ENCODE measurements at places on chromosomes 7 and 10. TPM values are rescaled to one million over a fixed set of nuclear protein-coding genes. Genes with fewer than 3 reads are reported as not detected.

MYL10 gene
- polyA plus RNA-seq, result not detected

DNA sequence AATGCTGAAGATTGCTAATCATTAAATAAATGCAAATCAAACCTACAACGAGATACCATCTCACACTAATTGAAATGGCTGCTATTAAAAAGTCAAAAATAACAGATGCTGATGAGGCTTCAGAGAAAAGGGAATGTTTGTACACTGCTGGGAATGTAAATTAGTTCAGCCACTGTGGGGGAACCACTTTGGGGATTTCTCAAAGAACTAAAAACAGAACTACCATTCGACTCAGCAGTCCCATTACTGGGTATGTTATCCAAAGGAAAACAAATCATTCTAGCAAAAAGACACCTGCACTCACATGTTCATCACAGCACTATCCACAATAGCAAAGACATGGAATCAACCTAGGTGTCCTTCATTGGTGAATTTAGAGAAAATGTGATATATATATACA lies 379.0 kb upstream of the CNTNAP2 start:
- DNase-seq, result no peak

DNA sequence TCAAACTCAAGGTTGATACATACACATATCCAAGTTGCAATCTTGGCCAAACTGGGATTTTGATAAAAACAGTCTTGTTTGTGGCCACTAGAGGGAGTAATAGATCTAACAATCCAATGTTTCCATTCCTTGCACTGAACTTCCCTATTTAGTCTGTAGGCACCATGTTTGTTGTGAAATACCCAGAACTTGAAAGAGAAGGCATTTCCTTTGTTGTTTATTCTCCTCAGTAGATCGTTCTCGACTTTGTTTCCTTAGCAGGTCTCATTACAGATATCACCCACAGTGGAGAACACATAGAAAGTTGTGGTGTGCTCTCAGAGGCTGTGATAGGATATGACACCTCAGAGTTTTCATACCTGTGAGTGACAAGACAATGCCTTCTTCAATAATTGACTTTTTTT lies 70.3 kb upstream of the MXI1 start:
- DNase-seq, result no peak

DNA sequence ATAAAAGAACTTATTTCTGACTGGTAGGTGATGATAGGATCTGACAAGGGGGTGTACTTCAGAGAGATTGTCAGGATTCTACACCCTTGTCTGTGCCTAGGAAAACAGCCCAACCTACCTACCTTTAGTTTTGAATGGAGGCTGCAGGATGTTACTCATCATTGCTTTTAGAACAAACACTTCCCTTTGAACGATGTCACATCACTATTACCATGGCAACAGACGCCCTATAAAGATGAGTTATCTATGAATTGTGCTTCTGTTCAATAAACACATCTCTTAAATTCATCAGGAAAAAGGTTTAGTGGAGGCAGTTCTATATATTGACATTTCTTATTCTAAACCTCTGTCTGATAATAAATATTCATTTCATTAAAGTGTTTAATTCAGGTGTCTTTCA lies 362.4 kb downstream of the CNTNAP2 start:
- DNase-seq, result no peak

- DNase-seq, result no peak
Observed at GRCh38 chr10:101986624-101986971, 69.4 kb downstream of the ARMH3 start.

GRCh38 chr7:50185208-50185607 lies 92.2 kb upstream of the ZPBP start:
- DNase-seq, result no peak

GRCh38 chr10:77333610-77334340 lies 303.8 kb downstream of the KCNMA1 start:
- no peak for DNase-seq

- no peak for DNase-seq
Observed at GRCh38 chr7:137935884-137936508, 65.9 kb downstream of the CREB3L2 start.

DNA sequence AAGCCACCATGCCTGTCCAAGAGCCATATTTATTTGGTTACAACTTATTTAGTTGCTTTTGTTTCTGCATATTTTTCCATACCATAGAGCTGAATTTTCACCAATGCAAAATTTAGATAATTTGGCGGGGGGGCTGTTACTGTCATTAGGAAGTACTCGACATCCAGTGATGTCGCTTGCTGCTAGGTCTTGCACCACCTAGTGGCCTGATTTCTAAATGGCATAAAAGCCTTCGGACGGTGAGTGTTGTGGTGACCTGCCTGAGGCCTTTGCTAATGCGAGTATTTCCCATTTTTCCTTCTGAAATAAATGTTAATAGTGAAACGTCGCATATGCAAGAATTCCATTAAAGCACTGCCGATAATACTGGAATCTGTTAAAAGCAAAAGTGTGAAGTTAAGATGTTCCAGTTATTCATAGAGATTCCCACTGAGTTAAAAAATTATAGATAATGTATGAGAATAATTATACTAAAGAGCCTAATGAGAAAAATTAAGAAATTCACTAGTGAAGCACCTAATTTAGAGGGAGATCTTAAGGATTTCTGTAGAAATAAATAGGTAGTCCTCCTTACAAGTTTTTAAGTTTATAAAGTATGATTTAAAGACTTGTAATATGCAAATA lies 86.1 kb upstream of the DNAJB6 start:
- DNase-seq, result peak; percentile 70

DNA sequence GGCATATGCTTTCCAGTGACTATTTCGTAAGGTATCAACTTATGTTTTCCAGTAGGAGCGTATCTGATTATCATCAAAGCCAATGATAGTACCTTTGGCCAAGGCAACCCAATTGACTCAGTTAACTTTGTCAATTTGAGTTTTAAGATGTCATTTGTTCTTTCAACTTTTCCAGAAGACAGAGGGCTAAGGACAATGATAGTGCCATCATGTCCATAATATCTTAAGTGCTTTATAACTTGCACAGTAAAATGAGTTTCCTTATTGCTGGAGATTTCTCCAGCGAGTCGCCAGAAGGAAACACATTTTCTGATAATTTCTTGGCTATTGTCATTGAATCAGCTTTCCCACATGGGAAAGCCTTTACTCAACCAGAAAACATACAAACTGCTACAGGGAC lies 35.0 kb downstream of the ANTXRL start:
- no peak for DNase-seq

DNA sequence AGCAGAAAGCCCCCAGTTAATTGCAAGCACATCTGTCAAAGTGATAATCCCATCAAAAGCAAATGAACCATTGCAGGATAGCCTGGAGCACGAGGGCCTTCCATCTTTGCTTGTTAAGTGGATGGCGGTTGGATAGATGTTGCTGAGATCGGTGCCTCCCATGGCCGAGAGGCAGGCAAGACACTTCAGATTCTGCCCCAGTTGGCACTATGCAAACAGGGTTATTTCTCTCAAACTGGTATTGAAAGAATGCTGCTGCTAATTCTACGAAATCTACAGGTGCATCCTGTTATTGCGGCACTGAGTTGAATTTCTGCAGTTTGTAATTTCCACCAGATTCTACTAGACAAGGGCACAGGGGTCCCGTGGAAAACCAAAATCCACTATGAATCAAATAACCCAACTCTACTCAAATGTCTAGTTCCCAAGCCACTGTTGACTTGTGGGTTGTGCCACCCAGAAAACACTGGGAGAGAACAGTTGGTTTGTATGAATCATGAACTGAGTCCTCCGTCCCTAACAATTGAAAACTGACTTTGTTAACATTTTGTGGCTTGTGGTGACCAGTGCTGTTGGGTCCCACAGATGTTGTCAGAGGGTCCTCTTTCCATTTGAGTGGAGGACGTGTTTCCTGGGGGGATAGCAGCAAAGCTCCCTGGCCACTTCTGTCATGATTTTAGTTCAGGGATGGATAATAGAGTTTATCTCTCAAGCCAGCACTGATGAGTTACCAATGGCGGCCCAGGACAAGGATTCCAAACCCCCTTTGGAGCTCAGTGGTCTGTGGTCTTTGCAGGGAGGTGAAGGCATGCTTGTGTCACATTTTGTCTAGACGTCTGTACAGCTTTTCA lies 7.1 kb upstream of the IL2RA start:
- DNase-seq, result peak; percentile 40

GRCh38 chr10:74683621-74684364 lies 142.6 kb upstream of the KAT6B start:
- no peak for DNase-seq

- no peak for DNase-seq
Observed at GRCh38 chr7:125567686-125568085, 638.1 kb upstream of the POT1 start.

DLG5 gene
- polyA plus RNA-seq, result 0.04 TPM

DNA sequence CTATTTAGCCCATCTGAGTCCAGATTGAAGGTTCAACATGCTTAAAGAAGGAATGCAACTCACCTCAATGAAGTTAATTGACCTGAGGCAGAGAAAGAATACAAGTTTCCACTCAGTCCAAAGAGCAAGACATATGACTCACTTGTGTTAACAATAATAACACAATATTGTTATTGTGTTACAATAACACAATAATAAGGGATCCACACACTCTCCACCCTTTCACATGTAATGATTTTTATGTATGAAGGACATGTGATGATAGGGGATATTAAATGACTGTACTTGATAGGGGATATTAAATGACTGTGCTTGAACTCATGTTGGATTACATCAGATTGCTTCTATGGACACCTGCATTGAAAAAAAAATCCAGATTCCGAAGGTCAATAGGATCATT lies 3.6 kb upstream of the ABCB1 start:
- DNase-seq, result no peak

DNA sequence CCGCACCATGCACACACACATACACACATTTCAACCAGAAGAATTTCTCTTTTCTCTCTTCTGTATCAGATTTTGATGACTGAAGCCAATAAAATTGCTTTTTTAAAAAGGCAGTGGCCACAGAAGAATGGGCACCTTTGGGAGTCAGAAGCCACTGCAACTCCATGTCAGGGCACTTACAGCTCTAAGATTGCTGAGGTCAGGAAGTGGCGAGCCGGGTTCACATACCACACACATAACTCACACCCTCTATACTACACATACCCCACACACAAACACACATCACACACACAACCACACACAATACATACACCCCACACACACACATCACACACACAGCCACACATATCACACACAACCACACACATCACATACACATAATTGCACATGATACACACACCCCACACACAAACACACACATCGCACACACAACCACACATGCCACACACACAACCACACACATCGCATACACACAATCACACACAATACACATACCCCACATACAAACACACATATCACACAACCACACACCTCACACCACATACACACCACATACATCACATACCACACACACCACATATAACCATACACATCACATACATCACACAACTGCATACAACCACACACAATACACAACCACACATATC lies 31.2 kb downstream of the GPRIN2 start:
- DNase-seq, result no peak

- DNase-seq, result no peak
Observed at GRCh38 chr10:24652381-24652957, 71.2 kb downstream of the ARHGAP21 start.

GRCh38 chr7:151456782-151457181 lies 16.8 kb upstream of the CRYGN start:
- DNase-seq, result no peak

EGR2 gene
- 0.28 TPM for polyA plus RNA-seq

ZNF12 gene
- 21.5 TPM for polyA plus RNA-seq

KCNIP2 gene
- not detected for polyA plus RNA-seq

- no peak for DNase-seq
Observed at GRCh38 chr7:139044813-139045794, 9.3 kb upstream of the ZC3HAV1L start.

TTYH3 gene
- polyA plus RNA-seq, result 1.1 TPM

AGR3 gene
- polyA plus RNA-seq, result not detected

DNA sequence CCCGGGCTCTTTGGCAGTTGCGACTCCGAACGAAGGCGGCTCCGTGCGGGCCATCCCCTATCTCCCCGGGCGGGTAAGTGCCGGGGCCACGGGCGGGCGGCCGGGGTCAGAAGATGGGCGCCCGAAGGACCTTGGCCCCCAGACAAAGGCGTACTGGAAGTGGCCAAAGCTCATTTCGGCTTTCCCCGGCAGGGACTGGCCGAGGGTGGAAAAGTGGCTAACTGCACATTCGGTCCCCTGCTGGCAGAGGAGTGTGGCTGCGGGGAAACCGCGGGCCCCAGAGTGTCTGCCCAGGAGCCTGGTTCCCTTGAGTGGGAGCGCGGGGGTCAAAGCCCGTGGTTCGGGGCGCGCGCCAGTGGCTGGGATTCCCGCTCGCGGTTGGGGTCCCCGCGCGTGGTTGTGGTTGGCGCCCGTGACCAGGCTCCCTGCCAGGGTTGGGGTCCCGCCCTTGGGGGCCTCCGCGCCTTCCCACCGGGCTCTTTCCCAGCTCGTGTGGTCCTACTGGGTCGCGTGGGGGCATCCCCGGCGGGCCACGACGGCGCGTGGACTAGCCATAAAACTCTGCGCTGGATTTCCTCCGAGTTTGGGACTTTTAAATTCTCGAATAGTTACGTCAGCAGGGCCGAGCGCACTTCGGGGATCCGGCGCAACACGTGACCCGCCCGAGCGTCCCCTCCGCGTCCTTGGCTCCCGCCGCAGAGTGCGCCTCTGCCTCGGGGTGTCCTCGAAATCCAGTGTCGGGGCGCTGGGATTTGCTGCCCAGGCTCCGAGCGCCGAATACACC lies 124.4 kb downstream of the TACC2 start:
- no peak for DNase-seq

DNA sequence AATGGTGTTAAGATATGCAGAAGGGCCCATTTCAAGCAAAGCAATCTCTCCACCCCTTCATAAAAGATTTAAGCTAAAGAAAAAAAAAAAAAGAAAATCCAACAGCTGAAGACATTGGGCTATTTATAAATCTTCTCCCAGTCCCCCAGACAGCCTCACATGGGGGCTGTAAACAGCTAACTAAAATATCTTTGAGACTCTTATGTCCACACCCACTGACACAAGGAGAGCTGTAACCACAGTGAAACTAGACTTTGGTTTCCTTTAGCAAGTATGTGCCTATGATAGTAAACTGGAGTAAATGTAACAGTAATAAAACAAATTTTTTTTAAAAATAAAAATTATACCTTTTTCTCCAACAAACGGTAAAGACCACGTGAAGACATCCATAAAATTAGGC lies 28.6 kb downstream of the PPP3CB start:
- no peak for DNase-seq

DNA sequence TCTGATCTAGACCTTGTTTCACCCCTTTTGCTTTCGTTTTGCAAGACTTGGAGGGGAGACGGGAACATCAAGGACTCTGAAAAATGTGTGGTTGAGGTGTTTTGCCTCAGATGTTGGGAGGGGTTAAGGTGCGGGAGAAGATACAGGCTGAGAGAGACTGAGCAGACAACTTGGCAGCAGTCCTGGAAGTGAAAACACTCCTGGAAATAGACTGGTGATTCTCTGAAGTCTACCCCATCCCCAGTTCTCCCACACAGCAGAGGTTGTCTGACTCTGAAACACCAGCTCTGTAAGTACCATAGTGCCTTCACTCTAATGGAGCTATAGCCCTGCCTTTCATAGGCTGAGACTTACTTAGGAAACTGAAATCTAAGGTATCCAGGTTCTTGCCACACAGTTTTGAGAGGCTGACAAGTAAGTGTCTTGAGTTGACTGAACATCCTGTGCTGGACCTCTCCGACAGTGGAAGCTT lies 152.5 kb downstream of the PPP1R9A start:
- DNase-seq, result no peak
